ENCODE measurements at places on chromosomes 11 and 22. TPM values are rescaled to one million over a fixed set of nuclear protein-coding genes. Genes with fewer than 3 reads are reported as not detected.

- no peak for DNase-seq
These were observed 8.1 kb downstream of the CLPB start for GRCh38 chr11:72426103-72426757.

GRCh38 chr22:29023172-29023796 lies 38.3 kb downstream of the C22orf31 start:
- no peak for DNase-seq

DNA sequence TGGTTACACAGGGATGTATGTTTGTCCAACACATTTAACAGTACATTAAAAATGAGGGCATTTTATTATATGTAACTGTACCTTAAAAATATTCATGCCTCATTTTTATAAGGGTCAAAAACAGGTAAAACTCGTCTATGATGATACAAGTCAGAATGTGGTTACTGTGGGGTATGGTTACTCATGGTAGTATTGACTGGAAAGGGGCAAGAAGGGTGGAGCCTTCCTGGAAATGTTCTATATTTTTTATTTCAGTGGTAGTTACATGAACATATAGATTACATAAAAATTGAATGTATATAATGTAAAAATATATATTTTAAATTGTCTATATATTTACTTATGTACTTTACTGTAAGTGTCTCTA lies 99.8 kb downstream of the STIM1 start:
- DNase-seq: no peak

DNA sequence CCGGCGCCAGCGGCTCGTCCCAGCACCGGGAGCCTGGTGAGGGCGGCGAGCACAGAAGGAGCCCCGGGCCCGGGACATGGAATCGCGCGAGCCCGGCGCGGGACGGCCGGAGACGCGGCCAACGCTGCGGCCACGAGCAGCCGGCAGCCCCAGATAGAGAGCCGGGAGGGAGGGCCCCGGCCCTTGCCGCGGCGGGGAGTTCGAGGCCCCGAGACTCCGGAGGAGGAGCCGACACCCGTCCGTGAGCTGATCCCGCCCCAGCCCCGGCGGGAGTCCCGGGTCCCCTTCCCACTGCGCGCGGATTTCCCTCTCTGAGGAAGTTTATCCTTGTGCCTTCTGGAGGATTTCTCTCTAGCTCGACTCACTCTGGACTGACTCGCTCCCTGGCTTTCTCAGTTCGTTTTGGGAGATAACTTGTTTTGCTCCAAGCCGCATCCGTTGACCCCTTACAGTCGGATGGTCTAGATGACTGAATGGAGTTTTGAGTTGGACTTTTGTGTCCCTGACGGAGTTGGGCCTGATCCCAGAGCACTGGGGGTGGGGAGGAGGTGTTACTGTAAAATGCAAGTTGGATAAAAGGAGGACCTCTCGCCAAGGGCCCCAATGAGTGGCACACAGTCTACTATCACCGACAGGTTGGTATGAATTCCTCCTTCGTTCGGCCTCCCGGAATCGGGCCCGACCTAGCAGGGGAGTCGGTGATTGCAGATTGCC lies 585 bp downstream of the ARHGEF12 start:
- DNase-seq: no peak

Gene APOBEC3B
- total RNA-seq: 1.2 TPM

Gene FDX1
- total RNA-seq: 12.0 TPM

Gene LAYN
- total RNA-seq: 1.4 TPM

Gene TUBA8
- 2.3 TPM for total RNA-seq

Gene NCAPH2
- total RNA-seq: 97.0 TPM

All from T-helper 17 cell (primary cell).